CMK (cell line): ENCODE measurements at places on chromosomes 6 and 20.
A peak's percentile ranks its signal among the peaks of the same experiment; 100 is the strongest.

- no peak for DNase-seq
Observed at GRCh38 chr6:7106752-7107577, 796 bp upstream of the RREB1 start.

DNA sequence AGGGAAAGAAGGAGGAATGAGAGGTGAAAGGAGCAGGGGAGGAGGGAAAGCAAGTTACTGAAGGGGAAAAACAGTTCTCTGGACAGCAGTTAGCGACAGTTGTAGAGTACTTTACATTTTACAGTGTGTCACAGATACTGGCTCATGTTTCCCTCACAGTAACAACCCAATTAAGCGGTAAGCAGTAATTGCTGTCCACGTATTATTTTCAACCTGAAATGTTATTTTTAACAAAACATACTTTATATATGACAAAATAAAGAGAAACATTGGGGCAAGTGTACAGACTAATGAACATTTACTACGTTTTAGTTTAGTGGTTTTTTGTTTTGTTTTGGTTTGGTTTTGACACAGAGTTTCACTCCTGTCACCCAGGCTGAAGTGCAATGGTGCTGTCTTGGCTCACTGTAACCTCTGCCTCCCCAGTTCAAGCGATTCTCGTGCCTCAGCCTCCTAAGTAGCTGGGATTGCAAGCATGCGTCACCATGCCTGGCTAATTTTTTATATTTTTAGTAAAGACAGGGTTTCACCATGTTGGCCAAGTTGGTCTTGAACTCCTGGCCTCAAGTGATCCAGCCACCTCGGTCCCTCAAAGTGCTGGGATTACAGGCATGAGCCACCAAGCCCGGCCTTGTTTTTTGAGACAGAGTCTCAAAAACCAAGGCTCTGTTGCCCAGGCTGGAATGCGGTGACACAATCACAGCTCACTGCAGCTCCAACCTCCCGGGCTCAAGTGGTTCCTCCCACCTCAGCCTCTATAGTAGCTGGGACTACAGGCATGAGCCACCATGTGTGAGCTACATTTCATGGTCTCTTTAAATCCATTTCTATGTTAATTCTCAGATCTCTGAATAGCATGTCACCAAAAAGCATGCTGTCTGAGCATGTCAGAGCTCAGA is 22.6 kb upstream of the BTN3A2 start:
- no peak for DNase-seq

GRCh38 chr6:90329386-90330077 is 32.9 kb upstream of the BACH2 start:
- no peak for DNase-seq

- no peak for DNase-seq
Observed at GRCh38 chr6:163529605-163530004, 115.1 kb downstream of the QKI start.

GRCh38 chr6:147468634-147469033 is 39.9 kb upstream of the SAMD5 start:
- DNase-seq: no peak

DNA sequence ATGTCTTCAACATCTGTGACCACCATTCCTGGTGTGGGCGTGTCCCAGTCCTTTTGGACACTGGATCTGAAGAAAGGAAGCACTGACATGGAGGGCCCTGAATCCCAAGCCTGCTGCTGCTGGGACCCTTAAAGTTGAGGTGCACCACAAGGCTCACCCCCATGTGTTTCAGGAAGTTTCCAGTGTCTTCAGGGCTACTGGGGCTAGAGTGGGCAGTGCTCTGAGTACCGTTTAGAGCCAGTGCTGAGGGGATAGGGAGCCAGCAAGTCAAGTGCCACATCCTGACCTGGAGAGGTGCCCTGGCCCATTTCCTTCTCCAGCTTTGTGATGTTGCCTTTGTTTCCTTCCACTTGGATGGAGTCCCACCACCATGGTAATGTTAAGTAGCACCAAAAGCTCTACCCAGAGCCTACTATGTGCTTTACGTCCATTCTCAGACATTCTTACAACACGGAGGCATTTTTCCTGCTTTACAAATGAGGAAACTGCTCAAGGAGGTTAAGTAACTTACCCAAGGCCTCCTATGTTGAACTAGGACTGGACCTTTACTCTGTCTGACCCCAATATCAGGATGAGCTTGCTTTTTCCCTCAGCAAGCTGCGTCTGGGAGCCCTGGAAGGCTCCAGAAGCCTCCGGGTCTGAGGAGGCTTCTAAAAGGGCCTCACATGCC is 552 bp upstream of the DEF6 start:
- no peak for DNase-seq

DNA sequence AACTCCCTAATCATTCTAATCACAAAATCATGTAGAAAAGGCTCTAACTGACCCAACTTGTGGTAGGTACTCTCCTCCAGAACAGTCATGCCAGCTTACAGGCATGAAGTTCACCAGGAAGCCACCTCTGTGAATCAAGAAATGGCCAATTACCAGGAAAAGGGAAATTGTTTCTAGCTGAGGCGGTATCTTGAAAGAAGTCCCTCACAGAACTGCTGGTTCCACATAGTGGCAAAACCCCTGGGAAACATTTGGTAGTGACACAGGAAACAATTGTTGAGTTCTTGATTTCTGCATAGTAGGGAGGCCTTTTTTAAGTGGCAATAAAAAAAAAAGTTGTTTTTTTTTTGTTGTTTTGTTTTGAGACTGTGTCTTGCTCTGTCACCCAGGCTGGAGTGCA is 3.4 kb upstream of the ZHX3 start:
- no peak for DNase-seq

DNA sequence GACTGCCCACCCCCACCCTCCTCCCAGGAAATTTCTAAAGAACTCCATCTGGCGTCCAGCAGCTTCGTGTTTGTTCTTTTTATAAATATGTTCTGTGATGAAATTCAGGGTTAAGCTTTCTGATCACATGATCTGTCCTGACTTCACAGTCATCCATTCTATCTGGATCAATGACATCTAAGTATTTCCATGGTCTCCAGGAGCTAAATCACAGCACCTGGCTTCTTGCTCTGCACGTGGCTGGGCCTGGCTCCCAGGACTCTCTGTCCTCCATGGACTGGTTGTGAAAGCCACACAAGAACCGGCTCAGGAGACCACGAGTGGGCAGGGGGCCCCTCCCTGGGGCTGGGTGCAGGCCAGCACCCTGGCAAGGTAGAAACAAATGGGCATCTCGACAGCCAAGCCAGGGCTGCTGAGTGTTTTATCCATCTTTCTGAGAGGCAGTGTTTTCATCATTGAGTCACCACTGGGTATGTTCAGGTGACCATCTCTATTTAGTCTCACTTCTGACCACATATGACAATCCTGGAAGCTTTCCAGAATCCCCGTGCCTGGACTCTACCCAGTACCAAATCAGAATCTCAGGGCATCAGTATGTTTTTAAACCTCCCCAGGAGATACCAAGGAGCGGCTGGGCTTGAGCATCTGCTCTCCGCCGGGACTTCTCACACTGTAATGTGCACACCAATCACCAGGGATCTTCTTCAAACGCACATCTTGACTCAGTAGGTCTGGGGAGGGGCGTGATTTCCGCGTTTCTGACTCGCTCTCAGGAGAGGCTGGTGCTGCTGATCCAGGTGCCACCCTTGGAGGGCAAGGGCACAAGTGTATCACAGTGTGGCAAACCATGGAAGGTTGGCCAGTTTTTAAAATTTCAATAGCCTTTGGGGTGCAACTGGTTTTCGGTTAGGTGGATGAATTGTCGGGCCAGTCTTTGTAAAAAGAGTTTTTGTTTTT is 31.6 kb upstream of the PXDC1 start:
- DNase-seq: no peak

DNA sequence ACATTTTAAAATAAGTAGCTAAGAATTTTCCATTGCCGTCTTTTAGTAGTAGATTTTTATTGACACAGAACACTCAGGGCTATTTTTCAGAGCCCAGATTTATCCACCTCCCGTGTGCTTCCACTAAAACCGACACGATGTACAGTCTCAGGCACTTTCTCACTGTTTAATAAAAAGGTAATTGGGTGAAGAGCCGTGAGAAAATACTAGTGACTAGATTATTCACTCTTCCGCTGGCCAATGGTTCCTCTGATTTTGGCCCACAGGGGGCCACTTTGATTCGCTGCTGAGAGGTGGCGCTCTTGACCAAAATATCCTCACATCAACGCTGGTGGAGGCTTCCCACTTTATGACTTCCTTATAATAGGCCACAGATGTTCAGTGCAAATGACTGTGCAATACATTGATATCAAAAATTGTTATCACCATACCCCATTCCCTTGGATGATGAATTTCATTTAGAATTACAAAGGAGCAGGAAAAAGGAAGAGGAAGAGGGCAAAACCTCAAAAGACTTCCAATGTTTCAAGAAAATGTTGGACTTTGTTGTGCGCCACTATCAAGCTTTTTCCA is 12.3 kb upstream of the HDDC2 start:
- DNase-seq: no peak

DNA sequence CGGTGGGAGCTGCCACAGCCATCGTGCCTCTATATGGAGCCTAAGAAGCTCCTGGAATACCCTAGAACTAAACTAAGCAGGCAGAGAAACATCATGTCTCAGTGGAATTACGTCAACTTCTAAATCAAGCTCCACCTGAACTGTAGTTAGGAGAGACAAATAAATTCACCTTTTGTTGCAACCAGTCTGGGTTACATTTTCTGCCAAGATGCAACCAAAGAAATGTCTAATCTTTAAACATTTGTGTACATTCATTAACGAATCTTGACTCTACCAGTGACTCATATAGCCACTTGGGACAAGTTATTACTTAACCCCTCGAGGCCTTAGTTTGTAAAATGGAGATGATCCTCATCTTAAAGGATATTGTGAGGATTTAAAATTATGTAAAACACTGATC is 8.9 kb downstream of the PTPRK start:
- no peak for DNase-seq

GRCh38 chr6:170271771-170272314 is 19.0 kb downstream of the DLL1 start:
- DNase-seq: no peak

DNA sequence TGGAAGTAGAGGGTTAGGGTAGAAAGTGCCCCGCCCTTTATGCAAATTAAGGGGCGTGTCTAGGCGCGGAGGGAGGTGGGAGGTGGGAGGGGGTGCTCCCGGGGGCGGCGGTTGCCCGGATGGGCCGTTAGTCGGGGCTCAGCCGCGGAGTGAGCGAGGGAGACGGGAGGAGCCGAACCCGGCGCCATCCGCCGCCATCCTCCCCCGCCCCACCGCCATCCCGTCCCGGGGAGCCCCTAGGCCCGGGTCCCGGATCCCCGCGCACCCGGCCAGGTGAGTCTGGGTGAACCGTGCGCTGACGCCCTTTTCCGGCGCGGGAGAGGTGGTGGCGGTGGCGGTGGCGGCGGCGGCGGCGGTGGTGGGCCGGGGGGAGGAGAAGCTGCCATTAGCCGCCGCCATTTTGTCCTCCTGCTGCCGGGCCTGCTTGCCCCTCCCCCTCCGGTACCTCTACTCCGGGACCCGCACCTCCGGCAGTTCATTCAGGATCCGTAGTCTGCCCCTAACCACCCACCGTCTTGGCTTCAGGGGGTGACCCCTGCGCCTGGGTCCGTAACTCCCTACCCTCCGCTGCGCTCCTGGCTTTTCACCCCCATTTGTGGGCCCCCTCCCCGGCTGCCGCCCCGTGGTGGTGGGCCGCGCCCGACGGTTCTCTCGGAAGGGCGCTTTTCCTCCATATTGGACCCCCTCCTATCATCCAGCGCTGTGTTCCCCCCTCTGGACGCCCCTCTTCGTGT is at the start of gene PRRC2A:
Gene PRRC2A (plus strand): TSS at position 130 of the 734 bp plus-strand sequence. CDS start 2,075 bp downstream, outside the sequence.
- peak; percentile 65 for DNase-seq

DNA sequence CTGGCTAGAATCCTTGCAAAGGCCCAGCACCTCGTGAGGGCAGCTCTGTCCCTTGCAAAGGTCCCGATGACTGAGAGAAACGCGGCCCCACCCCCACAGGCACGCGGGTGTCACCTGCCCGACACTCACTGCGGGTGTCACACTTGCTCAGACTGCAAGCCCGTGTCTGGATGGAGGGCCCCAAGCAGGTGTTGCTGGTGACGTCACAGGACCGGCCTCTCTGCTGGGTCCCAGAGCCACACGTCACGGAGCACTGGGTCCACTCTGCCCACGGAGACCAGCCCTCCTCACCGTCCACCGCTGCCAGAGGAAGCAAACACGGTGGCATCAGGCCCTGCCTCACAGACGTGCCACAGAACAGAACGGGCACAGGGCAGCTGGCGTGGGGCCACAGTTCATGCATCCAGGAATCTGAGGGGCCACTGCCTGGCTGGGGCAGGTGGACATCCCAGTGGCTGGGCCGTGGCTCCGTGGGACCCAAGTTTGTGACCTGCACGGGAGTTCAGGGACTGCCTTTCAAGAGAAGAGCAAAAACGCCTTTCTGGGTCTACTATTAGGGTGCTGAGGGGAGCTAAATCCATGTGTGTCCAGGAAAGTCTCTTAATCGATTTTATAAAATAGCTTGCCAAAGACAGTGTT is 16.0 kb downstream of the THBS2 start:
- no peak for DNase-seq

- DNase-seq: no peak
Observed at GRCh38 chr20:8568075-8568474, 436.0 kb downstream of the PLCB1 start.
